ENCODE measurements at places on chromosomes 7 and 10. TPM values are rescaled to one million over a fixed set of nuclear protein-coding genes. Genes with fewer than 3 reads are reported as not detected.
A peak's percentile ranks its signal among the peaks of the same experiment; 100 is the strongest.

TBC1D12 gene
- 6.6 TPM for total RNA-seq

- no peak for DNase-seq
These were observed 25.2 kb downstream of the CDHR3 start for GRCh38 chr7:105988276-105988675.

DNA sequence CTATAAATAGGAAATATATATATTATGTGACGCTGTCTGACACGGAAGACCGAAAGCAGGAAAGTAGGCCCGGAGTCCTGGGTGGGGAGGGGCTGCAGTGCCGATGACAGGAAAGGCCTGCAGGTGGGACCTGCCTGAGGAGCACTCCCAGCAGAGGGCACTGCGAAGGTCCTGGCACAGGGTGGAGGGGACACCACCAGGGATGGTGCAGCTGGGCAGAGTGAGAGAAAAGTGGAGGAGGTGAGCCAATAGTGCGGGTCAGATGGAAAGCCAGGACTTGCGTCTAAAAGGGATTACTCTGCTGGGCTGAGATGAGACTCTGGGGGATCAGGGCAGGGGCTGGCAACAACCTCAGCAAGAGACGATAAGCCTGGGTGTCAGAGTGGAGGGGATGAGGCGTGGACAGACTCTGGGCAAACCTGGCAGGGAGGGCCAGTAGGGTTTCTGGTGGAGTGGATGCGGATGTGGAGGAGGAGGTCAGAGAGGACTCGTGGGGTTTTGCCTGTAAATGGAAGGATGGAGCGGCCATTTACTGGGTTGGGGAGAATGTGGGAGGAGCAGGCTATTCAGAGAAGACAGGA is 118.2 kb upstream of the ZNF746 start:
- DNase-seq = peak; percentile 8

TSPAN33 gene
- total RNA-seq = 34.5 TPM

- no peak for DNase-seq
These were observed 248.8 kb upstream of the FZD8 start for GRCh38 chr10:35890676-35891495.

HMX2 gene
- 0.21 TPM for total RNA-seq

KCP gene
- total RNA-seq = 0.06 TPM

OIT3 gene
- not detected for total RNA-seq

DNA sequence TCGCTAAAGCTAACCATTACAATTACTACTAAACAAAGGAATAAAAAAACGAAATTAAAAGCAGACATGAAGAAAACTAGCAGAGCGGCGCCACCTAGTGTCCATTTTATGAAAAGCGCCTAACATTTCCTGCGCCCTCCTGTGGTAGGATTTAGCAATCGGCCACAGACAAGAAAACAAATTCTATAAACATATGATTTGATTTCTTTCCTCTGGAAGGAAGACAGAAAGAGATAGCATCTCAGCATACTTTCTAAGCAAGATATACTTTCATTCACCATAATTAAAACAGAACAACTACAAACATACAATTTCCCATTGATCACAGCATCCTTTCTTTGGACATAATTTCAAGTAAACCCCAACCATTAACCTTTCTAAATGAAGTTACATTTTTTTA is 337.7 kb upstream of the NPVF start:
- peak; percentile 70 for DNase-seq

FOXI2 gene
- total RNA-seq = not detected

RHBDD2 gene
- total RNA-seq = 15.4 TPM

- DNase-seq = peak; percentile 73
These were observed 600.4 kb downstream of the KCNMA1 start for GRCh38 chr10:77036993-77037734.

GRCh38 chr7:93430917-93431588 is 143.5 kb downstream of the CALCR start:
- DNase-seq = no peak

MINDY4 gene
- total RNA-seq = 5.2 TPM

- no peak for DNase-seq
These were observed 282.5 kb upstream of the TEX47 start for GRCh38 chr7:89077992-89078391.

DNA sequence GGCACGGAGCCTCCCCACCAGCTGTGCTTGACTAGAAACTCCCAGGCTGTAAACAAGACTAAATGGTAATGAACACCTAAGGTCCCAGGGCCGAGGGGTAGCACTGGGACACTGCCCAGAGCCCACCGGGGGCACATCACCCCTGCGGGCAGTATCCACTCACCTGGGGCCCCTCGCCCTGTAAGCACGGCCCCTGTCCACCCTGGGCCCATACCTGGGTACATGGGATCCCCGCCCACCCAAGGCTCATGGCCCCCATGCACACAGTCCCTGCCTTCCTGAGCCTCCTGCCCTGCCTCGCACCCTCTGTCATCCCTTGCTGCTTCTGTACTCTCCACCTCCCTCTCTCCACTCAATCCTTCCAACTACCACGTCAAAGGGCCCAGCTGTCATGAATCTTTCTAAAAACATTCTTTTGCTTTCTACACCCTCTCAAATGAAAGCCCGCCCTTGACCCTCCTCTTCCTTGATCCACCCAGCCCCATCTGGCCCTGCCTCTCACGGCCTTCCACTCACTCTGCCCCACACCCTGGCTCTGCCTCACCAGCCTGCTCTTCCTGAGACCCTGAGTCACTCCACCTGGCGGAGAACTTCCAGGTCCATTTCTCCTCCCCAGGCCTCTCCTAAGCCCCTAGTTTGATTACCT is 173.1 kb downstream of the PARD3 start:
- DNase-seq = no peak

BTBD16 gene
- not detected for total RNA-seq

DNA sequence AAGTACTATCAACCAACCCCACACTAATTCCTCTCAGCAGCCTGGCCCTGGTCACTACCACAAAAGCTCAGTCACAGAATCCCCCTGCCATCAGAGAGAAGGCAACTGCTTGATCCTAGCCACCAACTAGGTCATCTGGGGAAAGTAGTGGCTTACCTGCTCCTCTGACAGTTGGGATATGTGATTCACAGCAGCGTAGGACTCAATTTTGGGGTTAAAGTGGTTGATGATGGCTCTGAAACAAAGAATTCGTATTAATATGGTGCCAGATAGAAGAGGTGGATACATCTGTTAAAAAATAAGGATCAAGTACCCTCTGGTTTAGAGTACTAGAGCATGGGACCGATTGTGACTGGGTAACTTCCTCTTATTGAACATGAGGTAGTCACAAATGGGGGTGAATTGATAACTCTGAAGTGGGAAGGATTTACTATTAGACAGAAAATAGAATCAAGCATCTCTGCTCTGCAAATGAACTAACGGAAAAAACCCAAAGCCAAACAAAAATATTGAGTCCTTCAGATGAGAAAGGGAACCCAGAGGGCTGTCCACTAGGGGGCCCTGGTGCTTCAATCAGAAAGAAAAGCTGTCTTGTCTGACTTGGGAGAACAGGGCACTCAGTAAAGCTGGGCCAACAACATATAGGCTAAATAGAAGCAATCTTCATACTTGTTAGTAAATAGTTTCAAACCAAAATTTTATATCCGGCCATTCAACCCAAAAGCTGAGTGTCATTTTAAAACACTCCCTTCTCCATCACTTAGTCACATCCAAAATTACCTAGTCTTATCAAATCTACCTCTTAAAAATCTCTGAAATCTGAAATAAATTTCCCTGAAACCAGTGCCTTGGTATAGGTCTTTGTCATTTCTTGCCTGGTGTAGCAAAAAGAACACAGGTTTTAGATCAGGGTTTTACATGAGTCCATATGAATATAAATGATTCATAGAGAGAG is 45.9 kb upstream of the KCNIP2 start:
- peak; percentile 88 for DNase-seq

- DNase-seq = no peak
These were observed 18.4 kb downstream of the FAM241B start for GRCh38 chr10:69648461-69648860.

OPN4 gene
- not detected for total RNA-seq

DNA sequence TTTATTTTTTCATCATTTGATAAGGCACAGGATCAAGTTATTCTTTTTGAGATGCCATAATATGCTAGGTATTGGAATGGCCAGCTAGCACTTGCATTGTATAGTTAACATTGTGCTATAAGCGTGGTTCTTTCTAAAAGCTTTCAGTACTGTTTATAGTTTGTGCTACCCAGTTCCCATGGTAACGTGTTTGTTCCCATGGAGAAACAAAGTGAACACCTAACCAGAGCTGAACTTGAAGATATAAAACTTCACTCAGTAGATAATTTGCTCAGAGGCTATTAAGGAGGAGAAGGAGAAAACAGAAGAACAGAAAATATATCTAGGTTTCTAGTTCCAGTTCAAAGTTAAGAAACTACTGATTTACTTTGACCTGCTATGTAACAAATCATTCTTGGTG is 23.6 kb upstream of the ITGB8 start:
- peak; percentile 20 for DNase-seq

DNA sequence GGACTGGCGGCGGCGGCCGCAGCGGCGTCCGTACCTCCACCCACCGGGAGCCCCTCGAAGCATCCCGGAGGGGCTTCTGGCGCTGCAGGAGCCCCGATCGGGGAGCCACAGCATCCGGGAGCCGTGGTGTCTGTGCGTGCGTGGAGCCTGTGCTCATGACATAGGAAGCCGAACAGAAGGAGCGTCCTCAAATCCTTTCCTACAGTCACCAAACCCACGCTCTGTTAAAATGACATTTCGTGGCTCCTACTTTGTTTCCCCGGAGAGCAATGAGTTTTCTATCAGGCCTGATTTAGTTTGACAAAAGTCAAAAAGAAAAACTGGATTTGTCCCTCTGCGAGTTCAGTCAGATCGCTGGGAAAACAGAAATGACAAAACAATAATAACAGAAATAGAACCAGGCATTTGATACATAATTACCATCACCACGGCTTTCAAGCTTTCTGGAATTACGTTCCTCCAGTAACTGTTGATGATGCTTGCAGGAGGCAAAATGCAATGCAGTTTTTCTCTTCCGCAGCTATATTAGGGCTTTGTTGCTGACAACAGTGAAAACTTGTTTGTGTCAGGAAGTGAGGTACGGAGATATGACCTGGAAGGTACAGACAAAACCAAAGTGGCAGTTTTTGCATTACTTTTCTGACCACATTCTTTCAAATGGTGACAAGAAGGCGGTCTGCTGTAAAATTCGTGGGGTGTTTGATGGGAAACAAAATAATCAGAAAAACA is 219.3 kb upstream of the MKLN1 start:
- DNase-seq = no peak

DNA sequence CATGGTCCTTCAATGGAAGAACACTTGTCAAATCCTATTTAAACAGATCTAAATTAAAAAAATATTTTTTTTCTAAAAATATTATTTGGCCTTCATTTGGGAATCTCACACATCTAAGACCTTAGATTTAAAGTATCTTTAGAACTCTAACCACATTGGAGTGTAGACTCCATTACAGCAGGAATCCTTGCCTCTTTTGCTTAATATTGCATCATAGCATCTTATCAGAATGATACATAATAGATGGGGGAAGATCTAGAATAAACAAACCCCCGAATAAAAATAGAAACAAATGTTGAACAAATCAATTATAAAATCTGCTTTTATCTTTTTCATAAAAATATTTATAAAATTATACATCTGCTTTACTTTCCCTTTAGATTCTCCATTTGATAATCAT is 27.6 kb upstream of the EPC1 start:
- no peak for DNase-seq

- peak; percentile 70 for DNase-seq
These were observed 317.8 kb downstream of the SH2D4B start for GRCh38 chr10:80855348-80855971.

NEURL1 gene
- total RNA-seq = 0.06 TPM

- DNase-seq = no peak
These were observed 168.5 kb downstream of the NOC3L start for GRCh38 chr10:94194256-94194655.

SPRN gene
- total RNA-seq = 0.06 TPM

GPR37 gene
- 0.21 TPM for total RNA-seq

- no peak for DNase-seq
These were observed 36.5 kb downstream of the C10orf71 start for GRCh38 chr10:49335364-49335972.

DNA sequence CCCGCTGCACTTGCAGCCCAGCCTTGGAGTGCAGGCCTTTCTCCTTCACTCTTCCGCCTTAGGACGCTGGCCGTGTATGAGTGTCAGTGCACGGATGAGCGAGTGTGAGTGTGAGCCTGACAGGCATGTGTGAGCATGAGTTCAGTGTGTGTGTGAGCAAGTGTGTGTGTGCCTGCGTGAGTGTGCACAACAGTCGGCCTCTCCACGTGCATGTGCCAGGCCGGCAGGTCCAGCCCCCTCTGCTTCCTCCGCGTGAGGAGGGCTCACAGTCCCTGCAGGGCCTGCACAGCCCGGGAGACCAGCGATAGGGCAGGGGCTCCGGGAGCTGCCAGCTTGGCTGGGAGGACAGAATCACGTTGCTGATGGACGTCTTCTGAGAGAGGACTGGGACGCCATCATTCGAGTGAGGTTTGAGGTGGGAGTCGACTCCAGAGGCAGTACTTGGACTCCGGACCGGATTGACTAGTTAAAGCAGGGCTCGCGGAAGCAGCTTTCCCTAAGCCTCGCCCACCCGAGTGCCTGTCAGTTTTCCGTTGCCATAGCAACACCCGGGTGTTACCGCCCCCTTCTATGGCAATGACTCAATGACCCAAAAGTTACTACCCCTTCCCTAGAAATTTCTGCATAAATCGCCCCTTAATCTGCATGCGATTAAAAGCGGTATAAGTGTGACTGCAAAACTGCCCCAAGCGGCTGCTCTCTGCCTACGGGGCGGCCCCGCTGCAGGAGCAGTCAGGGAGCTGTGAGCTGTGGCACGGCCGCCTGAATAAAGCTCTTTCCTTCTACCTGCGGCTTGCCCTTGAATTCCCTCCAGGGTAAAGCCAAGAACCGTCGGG is 19.6 kb upstream of the CFAP46 start:
- peak; percentile 92 for DNase-seq

UCN3 gene
- not detected for total RNA-seq

RNF148 gene
- total RNA-seq = 0.40 TPM

DNA sequence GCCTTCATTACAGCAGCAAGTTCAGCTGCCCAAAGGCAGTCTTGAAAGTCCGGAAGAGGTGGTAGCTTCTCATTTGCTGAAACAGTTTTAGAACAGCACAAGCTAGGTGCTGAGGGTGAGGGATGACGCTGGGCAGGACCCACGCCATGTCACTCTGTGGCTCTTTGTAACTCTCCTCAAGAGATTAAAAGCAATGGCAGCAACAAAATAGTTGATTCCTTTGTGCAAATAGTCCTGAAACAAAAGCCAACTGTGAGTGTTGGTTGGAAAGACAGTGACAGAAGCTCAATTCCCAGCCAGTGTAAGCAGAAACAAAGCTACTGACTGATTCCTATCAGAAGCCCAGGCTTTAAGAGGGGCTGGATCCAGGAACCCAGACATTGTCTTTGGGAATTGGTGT is 47.6 kb upstream of the AQP1 start:
- peak; percentile 25 for DNase-seq

Measured in neural progenitor cell (in vitro differentiated cells).